Urothelium cell line (cell line): ENCODE measurements at places on chromosomes 11 and 22.

- DNase-seq = no peak
Measured at GRCh38 chr11:47986742-47987141, 6.4 kb downstream of the PTPRJ start.

DNA sequence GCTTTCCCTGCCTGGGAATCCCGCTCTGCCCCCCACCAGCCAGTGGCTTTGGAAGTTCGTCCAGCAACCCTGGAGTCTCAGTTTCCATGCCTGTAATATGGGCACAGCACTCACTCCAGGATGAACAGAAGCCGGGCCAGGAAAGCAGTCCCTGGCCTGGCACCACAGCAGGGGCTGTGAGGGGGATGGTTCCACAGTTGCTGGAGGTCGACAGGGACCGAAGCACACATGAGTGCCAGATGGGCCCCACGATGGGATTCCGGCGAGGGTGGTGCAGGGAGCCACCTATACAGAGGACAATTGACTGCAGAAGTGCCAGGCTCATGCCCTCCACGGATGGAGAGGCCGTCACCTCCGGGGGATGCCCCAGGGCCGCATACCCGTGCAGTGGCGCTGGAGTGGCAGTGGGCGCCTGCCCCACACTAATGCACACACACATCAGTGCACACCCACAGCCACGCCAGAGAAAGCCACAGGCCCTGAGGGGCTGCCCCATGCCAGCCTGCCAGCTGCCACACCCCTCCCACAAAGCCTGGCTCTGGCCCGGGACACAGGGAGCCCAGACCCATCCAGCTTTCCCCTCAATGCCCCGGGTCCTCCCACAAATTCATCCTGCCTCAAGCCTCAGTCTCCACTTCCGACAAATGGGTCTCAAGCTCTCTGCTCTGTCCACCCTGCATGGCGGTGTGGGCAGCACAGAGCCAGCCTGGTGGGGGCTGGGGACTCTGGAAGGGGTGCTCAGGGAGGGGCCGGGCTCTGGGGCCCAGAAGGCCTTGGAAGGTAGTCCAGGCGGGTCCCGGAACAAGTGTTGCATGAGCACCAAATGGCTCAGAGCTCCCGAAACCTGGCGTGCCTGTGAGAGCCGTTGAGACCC is 9.7 kb downstream of the ASCL2 start:
- DNase-seq = no peak

GRCh38 chr11:132941761-132942160 is 590.5 kb downstream of the OPCML start:
- no peak for DNase-seq

DNA sequence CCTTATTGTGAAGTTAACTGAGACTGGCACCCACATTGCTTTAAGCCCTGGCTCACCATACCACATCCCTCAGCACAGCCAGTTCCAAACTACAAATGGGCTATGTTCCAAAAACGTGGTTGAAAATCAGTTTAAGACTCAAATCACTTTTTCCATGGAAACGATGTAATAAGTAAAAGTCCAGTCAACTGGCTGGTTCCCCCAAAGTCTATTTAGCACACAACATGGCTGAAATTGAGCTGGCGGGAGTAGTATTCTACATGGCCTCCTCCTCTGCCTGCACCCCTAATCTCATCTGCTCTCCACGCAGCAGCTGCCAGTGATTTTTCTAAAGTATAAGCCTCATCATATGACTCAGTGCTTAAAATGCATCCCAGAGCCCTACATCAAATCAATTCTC is 40.9 kb upstream of the BIRC3 start:
- no peak for DNase-seq
